ENCODE measurements at places on chromosomes 13 and 19.

DNA sequence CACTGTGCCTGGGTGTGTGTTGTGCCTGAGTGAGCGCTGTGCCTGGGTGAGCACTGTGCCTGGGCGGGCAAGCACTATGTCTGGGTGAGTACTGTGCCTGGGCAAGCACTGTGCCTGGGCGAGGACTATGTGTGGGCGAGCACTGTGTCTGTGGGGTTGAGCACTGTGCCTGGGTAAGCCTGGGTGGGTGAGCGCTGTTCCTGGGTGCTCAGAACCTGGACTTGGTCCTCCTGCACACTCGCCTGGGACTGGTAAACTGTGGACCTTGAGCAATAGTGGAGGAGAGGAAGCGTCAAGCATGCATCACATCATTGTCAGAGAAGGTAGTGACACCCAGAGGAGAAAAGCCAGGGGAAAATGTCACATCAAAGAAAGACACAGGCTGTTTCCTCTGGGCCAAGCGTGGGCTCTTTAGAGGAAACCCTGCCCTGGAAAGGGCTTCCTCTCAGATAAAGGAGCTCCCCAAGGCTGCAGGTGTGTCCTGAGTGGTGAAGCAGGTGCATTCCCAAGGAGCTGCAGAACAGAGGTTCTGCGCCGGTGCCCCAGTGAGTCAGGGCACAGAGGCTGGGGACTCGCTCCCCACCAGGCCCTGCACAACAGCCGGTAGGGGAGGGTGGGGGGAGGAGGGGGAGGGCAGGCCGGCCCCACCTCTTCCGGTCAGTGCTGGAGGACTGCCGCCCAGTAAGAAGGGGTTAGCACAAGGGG lies 141.2 kb downstream of the TEX29 start:
- no peak for DNase-seq

DNA sequence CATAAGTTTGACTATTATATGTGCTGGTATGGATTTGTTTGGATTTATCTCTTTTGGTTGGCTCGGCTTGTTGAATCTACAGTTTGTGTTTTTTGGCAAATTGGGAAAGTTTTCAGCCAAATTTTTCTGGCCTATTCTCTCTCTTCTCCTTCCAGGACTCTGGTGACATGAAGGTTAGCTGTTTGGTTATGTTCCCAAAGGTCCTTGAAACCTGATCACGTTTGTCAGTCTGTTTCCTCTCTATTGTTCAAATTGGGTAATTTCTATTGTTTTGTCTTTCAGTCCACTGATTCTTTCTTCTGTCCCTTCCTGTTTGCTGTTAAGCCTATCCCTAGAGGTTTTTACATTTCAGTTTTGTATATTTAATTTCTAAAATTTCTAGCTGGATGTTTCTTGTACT lies 81.5 kb upstream of the SHISA2 start:
- DNase-seq: no peak

DNA sequence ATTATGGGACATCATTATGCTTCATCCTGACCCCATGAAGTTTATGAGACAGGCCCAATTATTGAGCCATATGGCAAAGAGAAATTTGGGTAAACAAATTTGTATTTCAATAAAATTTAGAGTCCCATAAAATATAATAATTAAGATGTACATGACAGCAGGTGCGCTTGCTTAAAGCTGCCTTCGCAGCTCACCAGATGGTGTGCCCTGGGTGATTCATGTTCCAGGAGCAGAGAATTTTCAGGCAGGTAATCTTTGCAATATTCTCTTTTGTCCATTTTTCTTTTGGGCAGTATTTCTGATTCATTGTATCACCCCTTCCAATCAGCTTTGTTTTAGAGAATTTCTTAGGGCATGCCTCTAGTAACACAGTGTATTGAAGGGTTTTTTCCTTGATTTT lies 39.5 kb upstream of the WASF3 start:
- DNase-seq: no peak

DNA sequence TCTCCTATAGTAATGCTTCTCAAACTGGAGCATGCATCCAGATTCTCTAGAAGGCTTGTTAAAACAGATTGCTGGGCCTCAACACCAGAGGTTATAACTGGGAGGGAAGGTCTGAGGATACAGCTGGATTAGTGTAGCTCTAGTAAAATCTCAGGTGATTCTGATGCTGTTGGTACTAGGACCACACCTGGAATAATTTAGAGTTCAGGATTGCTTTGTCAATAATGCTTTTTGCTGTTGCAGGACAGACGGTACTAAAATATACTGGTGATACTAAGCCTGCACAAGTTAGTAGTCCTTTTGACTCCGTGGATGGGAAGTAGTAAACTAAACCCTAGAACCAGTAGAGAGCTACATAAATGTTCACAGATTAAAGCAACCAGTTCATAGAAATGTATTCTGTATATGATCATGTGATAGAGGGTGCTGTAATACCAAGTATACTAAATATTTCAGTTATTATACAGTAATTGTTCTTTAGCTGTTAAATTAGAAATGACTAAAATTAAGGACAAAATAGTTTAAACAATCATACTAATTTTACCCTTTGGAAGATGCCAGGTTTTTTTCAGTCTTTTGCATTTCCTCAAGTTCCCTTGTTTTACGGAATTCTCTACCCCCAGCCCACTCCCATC lies 258.2 kb upstream of the STARD13 start:
- DNase-seq: peak; percentile 39

DNA sequence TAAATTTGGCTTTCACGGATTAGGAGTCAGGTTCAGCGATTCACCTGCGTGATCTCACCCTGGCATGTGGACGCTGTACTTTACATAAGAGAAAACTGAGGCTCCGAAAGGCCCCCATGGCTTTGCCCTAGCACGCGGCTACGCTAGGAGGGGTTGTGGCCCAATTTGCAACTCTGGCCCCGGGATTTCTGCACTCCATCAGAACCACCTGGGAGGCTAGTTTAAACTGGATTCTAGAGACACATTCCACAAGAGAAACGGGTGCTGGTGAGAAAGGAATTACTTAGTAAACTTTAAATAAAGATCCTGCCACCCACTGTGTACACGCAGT lies 6.2 kb downstream of the BCL3 start:
- no peak for DNase-seq

- DNase-seq: no peak
Observed at GRCh38 chr13:38606699-38607535, 80.0 kb upstream of the FREM2 start.

- peak; percentile 98 for DNase-seq
Observed at GRCh38 chr19:1269065-1269477, at the start of gene CIRBP. Gene CIRBP (plus strand): TSS chr19:1269332. CDS start chr19:1270934, 1,602 bp downstream.

DNA sequence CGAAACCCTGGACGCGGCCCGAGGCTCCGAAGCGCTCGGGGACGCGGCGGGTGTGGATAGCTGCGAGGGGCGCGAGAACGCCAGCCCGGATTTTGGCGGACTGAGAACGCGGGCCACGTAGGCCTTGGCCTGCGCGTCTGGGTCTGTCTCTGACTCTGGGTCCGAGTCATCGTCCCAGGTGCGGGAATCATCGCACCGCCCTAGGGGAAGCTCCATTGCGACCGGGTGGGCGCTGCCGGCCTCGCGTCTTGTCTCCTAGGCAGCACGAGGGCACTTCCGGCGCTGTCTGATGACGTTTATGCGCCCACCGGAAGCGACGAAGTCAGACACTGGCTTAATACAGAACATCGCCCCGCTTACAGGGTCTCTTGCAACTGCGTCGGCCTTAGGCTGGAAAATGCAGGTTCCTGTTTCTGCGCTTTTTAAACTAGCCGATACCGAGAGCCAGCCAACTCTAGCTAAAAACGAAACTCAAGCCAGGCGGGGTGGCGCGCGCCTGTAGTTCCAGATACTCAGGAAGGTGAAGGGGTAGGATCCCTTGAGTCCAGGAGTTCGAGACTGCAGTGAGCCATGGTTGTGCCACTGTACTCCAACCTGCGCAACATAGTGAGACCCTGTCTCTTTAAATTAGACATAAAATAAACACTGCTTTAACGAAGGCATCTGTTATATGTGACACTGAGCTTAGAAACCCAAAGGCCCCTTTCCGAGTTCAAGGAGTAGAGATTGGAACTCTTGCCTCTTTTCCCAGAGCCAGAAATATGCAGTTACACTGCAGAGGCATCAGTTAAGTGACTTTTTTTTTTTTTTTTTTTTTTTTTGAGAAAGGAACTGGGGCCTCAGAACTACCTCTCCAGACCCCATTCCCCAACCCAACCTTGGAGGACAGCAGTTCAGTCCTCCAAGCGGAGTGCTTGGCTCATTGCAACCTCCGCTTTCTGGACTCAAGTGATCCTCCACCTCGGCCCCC lies at the start of gene FBXW9:
Gene FBXW9 (minus strand): TSS at position 266 of the 970 bp plus-strand sequence. CDS start 50 bp downstream, at position 216.
- peak; percentile 96 for DNase-seq

GRCh38 chr13:43961909-43962308 lies 82.2 kb downstream of the LACC1 start:
- no peak for DNase-seq

DNA sequence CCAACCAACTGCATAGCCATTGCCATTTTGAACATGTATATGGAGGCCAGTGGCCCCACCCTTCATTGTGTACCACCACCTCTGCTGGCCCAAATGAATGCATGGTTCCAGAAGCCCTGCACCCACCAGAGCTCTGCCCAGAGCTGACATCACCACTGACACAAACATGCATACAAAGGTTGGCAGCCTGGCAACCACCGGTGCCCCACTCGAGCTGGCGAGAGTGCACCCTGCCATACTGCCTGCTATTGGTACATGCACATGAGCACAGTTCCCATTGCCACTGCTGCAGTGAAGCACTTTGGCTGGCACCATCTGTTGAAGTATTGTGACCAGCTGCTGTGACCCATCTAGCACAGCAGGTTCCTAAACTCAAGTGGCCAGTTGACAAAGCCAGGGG lies 1564.9 kb downstream of the OLFM4 start:
- DNase-seq: no peak

GRCh38 chr19:15266683-15267082 lies 34.4 kb upstream of the EPHX3 start:
- DNase-seq: no peak

DNA sequence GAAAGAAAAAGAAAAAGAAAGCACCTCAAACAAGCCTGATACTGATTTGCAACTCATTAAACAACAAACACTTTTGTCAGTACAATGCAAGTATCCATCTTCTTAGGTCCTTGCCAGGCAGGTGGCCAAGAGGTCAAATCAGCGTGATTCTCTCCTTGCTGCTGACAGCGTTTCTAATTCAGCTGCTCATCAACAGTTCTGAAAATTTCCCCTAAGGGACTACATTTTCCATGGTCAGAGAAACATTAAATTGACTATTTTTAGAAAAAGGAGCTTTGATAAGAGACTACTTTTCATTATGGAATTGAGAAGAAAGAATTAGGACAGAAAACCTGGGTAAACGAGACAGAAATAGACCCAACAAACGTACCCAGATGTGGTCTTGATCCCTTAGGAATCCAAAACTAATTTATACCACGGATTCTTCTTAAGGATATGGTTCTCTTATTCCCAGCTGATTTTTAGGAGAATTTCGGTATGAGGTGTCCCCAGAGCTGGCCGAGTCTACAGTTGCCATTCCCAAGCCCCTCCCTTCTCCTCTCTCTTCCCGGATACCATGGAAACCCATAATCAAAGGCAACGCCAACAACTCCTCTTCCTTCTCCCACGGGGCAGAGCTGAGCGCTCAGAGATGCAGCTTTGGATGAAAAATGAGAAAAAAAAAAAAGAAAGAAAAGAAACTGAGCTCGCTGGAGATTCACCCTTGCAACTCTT lies 29.5 kb upstream of the CEBPG start:
- no peak for DNase-seq

- DNase-seq: peak; percentile 78
Observed at GRCh38 chr13:23617551-23618024, 47.4 kb downstream of the TNFRSF19 start.

- no peak for DNase-seq
Observed at GRCh38 chr19:19538785-19539166, 711 bp downstream of the CILP2 start.

DNA sequence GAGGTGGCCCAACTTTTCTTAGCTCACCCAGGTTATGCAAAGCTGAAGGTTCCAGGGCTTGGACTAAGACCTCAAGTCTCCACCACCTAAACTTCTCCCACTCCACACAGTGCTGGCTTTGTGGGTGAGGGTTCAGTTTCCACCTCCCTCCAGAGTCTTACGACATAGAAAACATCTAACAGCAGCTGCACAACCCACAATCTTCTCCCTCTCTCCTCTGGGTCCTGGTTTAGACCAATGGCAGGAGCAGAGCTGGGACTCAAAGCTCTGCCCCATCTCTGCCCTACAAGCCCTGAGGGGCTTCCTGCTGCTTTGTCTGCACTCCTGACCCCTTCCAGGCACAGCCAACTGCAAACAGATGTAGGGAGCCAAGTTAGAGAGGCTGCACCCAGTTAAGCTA lies 16.0 kb downstream of the IRGC start:
- DNase-seq: no peak

DNA sequence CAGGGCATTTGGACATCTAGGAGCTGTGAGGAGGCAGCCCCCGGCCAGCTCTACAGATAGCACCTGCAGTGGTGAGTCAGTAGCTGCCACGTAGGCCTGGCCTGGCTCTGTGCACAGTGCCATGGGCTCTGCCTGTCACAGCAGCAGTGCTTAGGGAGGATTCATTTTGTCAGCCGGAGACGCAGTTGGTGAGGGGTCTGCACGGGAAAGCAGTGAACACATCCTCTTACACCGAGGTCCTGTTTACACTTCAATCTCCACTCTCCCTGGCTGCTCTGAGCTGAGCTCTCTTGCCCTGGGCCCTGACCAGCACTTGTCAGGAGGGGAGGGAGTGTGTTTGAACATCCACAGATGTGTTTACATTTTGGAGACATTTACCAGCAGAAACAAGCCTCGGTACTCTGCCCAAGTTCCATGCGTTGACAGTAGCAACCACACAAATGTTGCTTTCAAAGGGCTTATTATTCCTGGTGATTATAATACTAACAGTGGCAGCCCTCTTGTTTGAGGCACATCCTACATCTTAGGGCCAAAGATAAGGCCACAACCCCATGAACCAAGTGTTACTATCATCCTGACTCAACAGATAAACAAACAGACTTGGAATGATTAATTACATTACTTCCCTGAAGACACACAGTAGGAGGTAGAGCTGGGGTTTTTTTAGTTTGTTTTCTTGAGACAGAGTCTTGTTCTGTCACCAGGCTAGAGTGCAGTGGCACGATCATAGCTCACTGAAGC lies 148.9 kb downstream of the USP12 start:
- peak; percentile 72 for DNase-seq

DNA sequence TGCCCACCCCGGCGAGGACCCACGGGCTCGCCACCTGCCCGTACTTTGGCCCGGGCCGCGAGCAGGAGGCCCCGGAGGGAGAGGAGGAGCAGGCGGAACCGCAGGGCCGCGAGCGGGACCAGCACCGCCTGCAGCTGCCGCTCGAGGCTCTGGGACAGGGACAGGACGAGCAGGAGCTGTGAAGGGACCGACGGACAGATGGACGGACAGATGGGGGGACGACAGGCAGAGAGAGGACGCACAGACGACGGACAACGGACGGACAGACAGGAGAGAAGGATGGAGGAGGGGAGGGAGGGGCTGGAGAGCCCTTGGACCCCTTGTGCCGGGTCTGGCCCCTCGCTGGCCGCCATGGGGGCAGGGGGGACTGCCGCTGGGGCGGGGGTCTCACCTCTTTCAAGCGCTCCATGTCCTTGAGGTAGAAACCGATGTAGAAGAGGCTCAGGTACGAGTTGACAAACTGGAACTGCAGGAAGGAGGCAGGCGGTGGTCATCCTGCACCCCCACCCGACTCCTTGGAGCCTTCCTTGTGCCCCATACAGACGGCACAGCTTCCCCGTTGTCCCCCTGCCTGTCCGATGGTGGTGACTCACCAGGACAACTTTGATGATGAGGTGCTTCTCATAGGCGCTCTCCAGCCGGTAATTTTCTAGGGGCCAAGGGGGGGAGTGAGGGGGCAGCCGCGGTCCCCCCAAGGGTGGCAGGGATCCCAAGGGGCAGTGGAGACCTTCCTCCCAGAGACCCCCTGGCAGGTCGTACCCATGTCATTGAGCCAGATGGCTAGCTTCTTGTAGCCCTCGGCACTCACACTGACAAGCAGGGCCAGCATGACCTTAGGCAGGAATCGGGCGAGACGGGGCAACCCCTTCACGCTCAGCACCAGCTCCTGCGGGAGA lies 5.0 kb downstream of the ANO8 start:
- no peak for DNase-seq

Measured in hematopoietic multipotent progenitor cell treated with erythropoietin and hydrocortisone succinate and interleukin-3 and kit ligand, for 8 days (in vitro differentiated cells).